GM06990 (cell line): ENCODE measurements at places on chromosomes 3 and 15.

DNA sequence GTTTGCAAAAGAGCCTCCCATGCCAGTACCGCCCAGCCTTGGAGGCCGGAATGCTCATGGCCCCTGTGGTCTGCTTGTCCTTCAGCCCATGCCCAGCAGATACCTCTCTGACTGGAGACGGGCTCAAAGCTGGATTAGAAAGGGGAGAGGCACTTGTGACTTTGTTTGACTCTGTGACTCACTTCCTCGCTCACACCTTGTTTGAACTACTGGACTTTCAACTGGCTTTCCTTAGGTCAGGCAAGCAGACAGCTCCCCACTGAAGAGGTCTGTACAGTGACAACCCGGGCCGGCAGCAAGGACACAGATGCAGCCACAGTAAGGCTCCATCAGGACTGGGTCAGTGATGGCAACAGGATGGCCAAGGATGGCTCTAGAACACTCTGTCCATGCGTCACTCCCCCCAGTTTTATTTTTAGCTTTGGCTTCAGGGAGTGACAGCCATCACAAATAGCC, 98.6 kb upstream of the ABHD17C start:
- no peak for DNase-seq

DNA sequence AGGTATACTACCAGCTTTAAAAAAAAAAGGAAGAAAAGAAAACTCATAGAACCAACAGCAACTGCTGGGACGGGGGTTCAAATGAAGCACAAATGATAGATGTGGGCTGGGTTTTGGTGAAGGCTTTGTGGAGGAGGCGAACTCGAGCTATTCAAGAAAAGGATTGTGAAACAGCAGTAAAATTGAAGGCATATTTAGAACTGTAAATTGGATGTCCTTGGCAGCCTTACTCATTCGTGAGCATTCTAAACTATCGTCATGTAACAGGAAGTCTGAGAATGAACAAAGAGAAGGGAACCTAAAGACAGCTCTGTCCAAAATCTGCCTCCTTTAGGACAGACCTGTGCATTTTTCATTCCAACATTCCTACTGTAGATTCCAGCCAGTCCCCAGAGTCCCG, 97.8 kb downstream of the LARS2 start:
- no peak for DNase-seq

DNA sequence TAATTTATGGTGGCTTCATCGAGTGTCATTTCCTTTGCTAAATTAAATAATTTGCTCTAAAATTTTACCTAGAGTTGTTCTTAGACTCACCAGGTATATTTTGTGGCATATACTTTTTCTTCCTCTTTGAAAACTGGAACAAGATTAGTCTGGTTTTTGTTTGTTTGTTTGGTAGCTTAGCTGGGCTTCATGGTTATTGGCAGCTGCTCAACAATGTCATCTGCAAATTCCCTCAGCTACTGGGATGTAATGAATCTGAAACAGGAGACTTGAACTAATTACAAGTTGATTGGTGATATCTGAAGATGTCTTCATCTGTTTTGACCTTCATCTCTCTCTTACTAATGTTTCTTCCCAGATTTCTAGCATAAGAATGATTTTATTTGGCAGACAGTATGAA, 270.5 kb upstream of the P2RY1 start:
- DNase-seq, result no peak

- no peak for DNase-seq
These were observed 60.6 kb downstream of the MAP2K5 start for GRCh38 chr15:67603063-67603462.

- DNase-seq, result no peak
These were observed 118.1 kb upstream of the SLC6A11 start for GRCh38 chr3:10697918-10698317.

DNA sequence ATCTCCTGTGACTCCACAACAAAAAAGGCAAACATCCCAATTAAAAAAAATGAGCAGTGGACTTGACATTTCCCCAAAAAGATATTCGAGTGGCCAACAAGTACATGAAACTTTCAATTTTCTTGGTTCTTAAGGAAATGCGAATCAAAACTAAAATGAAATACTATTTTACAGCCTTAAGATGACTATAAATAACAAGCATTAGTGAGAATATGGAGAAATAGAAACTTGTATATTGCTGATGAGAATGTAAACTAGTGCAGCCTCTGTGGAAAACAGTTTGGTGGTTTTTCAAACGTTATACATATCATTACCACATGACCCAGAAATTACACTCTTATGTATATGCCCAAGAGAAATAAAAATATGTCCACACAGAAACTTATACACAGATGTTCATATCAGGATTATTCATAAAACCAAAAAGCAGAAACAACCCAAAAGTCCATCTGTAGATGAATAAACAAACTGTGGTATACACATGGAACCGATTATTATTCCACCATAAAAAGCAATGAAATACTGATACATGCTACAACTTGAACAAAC, 153.2 kb upstream of the GPR149 start:
- no peak for DNase-seq

DNA sequence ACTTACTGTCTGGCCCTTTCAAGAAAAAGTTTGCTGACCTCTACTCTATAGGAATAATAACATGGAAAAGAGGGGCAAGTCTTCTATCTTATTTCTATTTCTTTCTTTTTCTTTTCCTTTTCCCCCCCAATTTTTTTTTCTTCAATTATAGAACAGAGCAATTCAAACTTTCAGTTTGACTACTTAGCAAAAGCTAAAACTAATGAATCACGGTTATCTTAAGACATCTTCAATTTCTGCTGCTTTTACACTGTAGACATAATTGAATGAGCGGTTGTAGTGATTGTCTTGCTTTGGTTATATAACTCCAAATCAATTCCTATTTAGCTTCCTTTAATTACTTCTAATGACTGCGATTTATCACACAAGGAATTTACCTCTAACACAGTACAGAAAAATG, 74.3 kb upstream of the P2RY1 start:
- DNase-seq, result no peak

DNA sequence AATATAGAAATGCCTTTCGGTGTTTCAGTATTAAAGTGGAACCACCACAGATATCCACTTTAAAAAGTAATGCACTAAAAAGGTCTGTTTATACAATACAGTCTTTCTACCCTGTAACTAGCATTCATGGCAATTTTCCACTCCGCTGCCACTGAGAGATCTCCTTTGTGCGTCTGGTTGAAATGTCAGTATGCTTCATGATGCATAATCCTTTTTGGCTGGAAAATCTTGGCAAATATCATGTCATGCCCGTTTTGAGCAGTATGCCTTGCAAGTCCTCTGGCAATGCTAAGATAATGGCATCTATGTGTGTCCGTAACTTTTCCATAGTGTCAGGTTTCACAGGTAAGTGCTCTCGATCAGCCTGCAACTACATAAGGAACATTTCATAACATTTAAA, 30.8 kb upstream of the ARF4 start:
- DNase-seq, result no peak

GRCh38 chr3:99874237-99875002, 56.8 kb downstream of the CMSS1 start:
- DNase-seq, result no peak

DNA sequence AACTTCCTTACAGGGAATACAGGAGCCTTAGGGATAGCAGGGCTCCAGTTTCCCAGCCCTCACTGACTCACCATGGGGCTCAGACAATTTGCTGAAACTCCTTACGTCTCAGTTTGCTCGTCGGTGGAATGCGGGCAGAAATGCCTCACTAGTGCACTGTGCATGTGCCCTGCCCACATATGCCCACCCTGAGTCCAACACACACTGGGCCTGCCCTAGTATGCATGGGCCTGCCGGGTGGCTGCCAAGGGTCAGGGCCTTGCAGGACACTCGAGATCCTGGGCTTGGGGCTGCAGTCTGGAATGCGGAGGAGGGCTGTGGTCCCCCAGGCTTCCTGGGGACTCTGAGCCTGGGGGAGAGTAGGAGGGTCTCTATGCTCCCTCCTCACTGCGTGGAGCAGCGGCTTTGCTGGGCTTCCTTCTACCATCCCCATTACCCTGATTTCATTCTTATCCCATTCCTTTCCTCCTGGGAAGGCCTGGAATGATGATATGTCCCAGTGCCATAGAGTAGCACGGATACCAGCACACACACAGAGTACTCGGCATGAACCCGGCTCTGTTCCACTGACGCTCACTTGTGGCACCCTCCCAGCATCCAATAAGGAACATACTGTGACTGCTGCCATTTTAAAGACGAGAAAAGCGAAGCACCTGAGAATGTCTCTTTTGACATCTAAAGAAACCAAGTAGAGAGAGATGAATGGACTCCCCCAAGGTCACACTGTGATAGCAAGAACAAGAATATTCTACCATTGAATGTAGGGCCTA, 124.2 kb downstream of the ASB7 start:
- DNase-seq, result no peak

GRCh38 chr3:19256313-19256712, 108.0 kb downstream of the KCNH8 start:
- no peak for DNase-seq

- DNase-seq, result no peak
These were observed 324.4 kb upstream of the CFAP20DC start for GRCh38 chr3:59374091-59374817.

- no peak for DNase-seq
These were observed 39.8 kb downstream of the CEMIP start for GRCh38 chr15:80819001-80819400.

DNA sequence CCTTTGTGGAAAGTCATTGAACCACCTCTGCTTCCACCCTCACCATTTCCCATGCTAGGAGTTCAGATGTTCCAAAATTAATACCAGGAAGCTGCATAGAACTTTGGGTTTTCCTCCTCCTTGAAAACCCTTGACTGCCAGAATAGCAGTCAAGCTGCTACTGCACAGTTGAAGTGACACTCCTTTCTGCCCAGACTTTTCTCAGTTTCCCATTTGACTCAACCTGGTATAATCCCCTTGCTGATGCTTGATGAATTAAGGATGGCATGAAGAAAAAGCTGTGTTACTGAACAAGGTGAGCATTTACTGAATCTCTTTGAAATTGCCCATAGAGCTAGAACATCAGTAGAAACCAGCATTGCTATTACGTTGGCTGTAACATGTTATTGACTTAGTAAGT, 286.0 kb downstream of the EDEM1 start:
- DNase-seq, result no peak

DNA sequence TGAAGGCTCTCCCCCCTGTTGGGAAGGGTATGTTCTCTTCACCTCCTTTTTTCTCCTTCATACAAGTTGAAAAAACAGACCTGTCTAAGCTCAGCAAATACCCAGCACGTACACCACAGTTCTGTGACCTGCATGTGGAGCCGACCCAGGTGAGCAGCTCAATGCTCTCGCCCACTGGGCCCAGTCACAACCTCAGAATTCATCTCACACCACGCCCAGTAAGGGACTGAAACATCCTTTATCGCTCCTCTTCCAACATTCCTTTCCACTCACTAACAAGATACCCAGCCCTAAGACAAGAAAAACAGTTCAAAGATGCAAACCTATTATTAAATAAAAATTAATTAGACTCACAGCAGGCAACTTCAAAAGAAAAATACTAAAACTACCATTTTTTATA, 68.9 kb downstream of the FOXP1 start:
- DNase-seq, result no peak

DNA sequence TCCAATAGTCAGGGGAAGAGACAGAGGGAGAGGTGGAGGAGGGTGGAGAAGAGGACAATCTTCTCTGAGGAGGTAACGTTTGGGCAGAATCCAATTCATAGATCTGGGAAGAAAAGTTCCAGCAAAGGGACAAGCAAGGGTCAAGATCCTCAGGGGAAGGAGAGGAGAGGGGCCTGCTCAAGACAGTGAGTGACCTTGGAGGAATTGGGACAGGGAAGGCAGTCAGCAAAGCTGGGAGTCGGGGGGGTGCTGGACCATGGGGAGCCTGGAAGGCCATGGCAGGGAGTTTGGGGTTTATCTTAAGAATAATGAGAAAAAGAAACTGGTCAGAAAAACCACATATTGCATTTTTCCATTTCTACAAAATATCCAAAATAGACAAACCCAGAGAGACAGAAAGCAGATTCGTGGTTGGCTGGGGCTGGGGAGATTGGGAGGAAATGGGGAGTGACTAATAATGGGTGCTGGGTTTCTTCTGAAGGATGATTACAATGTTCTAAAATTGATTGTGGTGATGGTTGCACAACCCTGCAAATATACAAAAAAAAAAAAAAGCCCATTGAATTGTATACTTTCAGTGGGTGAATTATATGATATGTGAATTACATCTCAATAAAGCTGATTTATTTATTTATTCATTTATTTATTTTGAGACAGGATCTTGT, 19.6 kb upstream of the SRP14 start:
- no peak for DNase-seq

- DNase-seq, result no peak
These were observed 1.1 kb upstream of the ALCAM start for GRCh38 chr3:105365391-105366325.

- DNase-seq, result no peak
These were observed 38.1 kb downstream of the SRGAP3 start for GRCh38 chr3:9211155-9211950.

DNA sequence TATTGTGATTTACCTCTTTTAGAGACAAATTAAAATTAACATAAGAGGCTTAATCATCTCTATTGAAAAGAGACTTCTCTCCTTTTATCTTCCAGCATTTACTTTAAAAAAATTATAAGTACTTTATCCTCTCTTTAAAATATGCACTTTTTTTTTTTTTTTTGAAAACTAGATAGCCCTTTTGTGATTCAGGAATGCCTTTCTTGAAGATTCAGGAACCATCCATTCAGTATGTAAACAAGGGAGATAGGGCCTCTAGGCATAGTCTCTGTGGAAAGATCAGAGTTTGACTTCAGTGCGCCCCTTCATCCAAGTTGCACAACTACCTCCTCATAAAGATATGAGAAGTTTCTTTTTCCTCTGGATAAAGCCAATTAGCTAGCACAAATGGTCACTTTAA, 1163.7 kb downstream of the SI start:
- DNase-seq, result no peak

- no peak for DNase-seq
These were observed 121.8 kb downstream of the ADAMTSL3 start for GRCh38 chr15:83775738-83776137.

DNA sequence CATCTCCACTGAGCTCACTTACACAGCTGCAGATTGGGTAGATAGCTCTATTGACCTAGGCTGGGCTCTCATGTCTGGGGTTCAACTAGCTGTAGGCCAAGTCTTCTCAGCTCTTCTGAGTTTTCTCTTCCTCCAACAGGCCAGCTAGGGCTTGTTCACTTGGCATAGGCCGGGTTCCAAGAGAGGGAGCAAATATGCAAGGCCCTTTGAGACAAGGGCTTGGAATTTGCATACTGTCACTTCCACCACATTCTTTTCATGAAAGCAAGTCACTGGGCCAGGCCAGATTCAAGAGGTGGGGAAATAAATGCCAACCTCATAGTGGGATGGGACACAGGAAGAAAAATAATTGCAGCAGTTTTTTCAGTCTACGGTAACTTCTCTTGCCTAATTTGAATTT, 25.2 kb downstream of the PIGB start:
- no peak for DNase-seq

DNA sequence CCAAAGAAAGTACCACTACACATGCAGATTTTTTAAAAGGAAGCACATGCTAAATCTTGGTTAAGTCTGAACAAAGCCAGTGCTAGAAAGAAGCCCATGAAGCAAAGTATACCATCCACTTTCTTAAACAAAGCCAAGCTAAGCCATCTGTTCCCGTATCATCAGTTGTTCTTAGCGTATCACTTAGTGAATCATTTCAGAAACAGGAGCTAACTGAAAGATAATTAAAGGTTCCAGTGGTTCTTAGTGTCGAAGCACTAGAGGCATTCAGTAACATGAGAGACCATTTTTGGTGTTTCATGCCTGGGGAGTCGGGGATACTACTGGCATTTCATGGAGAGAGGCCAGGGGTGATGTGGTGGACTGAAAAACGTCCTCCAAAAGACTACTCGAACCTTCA, 12.8 kb downstream of the UBXN7 start:
- DNase-seq, result no peak

- no peak for DNase-seq
These were observed 280.4 kb downstream of the ULK4 start for GRCh38 chr3:41681479-41681878.
